M059J (cell line): ENCODE measurements at places on chromosomes 11 and 22. TPM values are rescaled to one million over a fixed set of nuclear protein-coding genes. Genes with fewer than 3 reads are reported as not detected.

- no peak for DNase-seq
Observed at GRCh38 chr11:66492161-66492865, 12.1 kb downstream of the DPP3 start.

GRCh38 chr11:116137753-116138152 is 633.5 kb upstream of the CADM1 start:
- DNase-seq: no peak

DNA sequence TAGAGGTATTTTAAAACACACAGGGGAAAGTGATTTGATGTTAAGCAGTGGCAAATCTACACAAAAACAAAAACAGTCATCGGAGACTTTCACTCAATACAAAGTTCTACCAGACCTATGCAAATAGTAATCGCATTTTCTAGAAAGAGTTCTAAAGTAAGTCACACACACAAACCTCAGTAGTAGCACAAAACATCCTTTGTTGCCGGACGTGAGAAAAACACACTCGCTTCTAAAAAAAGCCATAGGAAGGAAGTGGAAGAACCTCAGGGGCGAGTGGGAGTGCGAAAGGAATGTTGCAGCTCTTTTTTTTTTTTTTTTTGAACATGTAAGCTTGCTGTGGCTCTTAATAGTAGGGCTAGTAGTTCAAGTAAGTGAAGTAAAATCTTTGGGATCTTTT is 88.9 kb downstream of the MAML2 start:
- DNase-seq: peak; percentile 38

GRCh38 chr11:73980001-73980961 is 2.4 kb downstream of the UCP2 start:
- no peak for DNase-seq

GRCh38 chr11:79189601-79190000 is 251.2 kb downstream of the TENM4 start:
- DNase-seq: no peak

- DNase-seq: no peak
Observed at GRCh38 chr11:82896183-82896582, 4.0 kb downstream of the PRCP start.

- no peak for DNase-seq
Observed at GRCh38 chr11:1384199-1384970, 5.3 kb upstream of the BRSK2 start.

DNA sequence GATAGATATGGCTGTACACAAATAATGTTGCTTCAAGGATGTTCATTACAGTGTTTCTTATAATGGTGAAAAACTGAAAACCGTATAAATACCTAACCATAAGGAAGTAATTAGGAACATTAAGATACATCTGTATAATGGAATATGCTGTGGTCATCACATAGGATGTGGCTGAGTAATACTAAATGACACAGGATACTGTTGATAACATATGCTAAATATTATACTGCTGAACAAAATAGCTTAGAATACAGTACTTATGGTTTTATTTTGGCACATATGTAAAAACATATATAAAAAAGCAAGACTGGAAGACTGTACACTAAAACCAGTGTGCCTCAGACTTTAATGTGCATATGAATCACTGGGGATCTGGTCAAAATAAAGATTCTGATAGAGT is 43.8 kb downstream of the FBXO7 start:
- DNase-seq: no peak

DNA sequence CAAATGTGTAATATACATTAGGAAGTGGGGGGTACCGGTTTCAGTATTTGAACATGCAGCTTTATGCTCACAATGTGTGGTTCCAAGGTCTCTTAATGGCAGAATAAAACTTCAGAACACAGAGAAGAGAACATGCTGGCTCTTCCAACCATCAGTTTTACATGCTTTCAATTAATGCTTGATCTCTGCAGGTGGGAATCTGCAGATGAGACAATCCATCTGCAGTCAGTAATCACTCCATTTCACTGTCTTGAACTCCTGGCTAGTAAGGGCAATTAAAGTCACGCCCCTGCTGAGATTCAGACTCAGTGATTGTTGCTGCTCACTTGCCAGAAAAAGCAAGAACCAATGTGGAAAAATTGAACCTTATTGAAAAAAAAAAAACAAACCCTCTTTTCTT is 945.7 kb downstream of the DLG2 start:
- no peak for DNase-seq

- DNase-seq: peak; percentile 46
Observed at GRCh38 chr22:28282405-28283067, 363.5 kb upstream of the PITPNB start.

GRCh38 chr11:92657226-92657625 is 312.2 kb upstream of the MTNR1B start:
- no peak for DNase-seq

- no peak for DNase-seq
Observed at GRCh38 chr22:20979243-20979809, 2.8 kb upstream of the LZTR1 start.

GRCh38 chr11:44893846-44894617 is 56.7 kb downstream of the TP53I11 start:
- DNase-seq: peak; percentile 44

DNA sequence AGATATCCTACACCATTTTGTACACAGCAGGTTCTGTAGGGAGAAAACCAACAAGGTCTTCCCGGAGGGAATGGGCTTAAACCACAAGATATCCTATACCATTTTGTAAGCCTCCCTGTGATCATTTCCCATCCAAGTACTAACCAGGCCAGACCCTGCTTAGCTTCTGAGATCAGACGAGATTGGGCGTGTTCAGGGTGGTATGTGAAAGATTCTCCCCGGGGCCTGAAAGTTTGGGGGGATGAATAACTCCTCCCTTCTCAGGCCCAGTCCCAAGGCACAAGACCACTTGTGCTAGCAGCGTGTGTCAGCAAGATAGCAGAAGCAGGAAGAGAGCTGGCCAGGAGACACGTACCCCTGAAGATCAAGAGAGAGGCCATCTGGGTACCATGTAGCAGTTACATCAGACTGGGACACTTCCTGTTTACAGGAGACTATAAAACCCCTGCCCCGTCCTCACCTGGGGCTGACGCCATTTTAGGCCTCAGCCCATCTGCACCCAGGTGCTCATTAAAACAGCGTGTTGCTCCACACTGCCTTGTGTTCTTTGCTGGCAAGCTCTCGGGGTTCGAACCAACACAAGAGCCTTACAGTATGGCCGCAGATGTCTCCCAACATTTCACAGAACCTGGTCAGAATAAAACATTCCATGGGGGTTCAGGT is 17.3 kb downstream of the MIF start:
- no peak for DNase-seq

GRCh38 chr11:70322666-70323065 is 52.2 kb downstream of the PPFIA1 start:
- DNase-seq: no peak

GRCh38 chr11:65112546-65113360 is 1.1 kb downstream of the TM7SF2 start:
- DNase-seq: no peak

GRCh38 chr11:64121663-64122410 is 44.1 kb downstream of the MACROD1 start:
- peak; percentile 94 for DNase-seq

- no peak for DNase-seq
Observed at GRCh38 chr11:100766764-100767163, 79.7 kb downstream of the ARHGAP42 start.

- DNase-seq: no peak
Observed at GRCh38 chr22:17980638-17981051, 43.7 kb downstream of the MICAL3 start.

DNA sequence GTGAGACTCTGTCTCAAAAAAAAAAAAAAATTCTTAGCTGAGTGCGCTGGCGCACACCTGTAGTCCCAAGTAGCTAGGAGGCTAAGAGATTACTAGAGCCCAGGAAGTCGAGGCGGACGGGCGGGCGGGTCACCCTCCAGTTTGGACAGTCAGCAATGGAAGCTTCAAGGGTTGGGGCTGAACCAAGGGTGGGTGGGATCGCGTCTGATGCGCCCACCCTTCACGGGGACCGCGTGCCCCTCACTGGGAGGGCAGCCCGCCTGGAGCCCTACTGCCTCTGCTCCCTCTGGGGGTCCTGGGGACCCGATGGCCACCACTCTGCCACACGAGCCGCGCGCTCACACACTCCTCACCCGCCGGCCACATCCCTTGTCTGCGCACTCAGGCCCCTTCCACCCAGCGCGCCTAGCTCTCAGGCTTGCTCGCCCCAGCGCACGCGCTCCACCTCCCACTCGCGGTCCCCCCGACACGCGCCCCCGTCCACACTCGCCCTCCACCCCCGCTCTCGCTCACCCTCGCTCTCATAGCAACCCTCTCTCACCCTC is 494 bp downstream of the CHID1 start:
- DNase-seq: peak; percentile 13

DNA sequence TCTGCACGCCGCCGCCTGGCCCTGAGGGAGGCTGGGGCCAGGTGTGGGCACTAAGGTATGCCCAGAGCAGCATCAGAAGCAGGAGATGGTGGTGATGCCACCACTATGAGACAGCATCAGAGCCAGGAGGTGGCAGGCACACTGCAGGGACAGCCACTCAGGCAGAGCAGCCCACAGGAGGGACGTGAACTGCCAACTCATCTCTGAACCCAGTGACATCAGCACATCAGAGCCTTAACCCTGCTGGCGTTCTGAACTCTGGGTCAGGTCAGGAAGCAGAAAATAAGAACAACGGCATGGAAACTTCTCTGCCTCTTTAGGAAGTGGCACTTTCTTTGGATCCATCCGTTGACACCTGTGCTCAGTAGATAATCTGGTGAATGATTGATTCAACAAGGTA is 14.7 kb upstream of the IFT27 start:
- no peak for DNase-seq

GRCh38 chr11:80815752-80816453 is 1375.1 kb upstream of the TENM4 start:
- DNase-seq: peak; percentile 31

DNA sequence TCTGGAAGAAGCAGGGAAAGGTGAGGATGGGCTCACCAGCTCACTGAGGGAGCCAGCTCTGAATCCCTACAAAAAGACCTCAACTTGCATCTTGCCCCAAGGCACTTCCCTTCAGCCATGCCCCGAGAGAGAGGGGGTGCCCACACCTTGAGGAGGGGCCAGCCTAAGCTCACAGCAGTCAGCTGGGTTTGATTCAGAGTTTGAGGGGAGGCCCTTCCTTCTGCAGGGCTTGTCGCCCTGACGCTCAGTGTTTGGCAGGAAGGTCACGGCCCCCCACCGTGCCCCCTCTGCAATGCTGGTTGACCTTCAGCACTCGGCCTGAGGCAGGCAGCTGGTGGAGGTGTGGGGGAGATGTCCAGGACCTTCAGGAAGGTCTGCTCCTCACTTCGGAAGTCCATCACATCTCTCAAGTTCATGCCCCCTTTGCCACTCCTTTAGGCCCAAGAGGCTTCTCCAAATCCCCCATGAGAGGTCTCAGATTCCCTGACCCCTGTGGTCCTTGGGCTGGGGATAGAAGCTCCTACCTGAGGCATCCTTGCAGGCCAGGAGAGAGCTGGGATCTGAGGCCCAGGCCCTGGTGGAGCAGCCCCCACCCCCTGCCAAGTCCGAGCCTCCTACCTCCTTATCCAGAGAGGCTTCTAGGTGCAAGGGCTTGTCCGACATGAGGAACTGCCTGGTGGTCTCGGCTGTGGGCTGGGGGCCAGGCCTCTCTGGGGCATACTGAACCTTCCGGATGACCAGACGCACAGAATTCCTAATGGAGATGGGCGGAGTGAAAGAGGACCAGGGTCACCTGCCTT is 37.6 kb downstream of the TPBGL start:
- DNase-seq: no peak

- no peak for DNase-seq
Observed at GRCh38 chr11:85526564-85526963, 100.6 kb downstream of the DLG2 start.

DNA sequence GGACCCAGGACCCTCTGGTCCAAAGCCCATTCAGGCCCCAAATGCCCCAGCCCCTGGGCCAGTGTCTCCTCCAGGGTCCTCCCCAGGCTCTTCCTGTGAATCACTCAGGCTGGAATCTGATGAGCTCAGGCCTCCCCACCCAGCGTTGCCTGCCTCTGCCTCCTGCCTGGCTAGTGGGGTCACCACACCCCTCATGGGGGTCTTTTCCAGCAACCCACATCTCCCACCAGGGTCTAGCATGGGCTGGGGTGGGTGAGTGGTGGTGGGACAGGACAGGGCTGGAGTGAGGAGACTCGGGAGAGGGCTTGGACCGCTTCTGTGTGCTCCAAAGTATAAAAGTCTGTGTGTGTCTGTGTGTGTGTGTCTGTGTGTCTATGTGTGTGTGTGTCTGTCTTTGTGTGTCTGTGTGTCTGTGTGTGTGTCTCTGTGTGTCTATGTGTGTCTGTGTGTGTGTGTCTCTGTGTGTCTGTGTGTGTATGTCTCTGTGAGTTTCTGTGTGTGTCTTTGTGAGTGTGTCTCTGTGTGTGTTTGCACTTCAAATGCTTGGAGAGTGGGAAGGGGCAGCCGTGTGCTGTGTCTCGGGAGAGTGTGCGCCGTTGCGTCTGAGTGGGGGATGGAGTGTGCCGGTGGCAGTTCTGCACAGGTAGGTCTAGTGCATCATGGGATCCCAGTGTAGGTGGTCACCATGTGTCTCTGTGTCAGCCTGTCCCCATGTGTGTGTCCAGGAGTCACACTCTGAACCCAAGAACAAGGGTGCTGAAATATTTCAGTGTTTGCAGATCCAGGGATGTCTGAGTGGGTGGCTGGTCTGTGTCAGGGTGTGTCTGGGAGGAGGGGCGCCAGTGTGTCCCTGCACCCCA is 8.8 kb downstream of the RIN1 start:
- DNase-seq: peak; percentile 57

The ELMOD1 gene
- 0.39 TPM in 1 of 2 replicates, not detected in the other for total RNA-seq

The SPON1 gene
- total RNA-seq: 0.05 and 0.17 TPM in 2 replicates

The HOATZ gene
- total RNA-seq: not detected in 2 replicates

The CCT8L2 gene
- total RNA-seq: not detected in 2 replicates

The CCDC116 gene
- 0.05 TPM in 2 replicates for total RNA-seq

The CDC45 gene
- total RNA-seq: 26.1 and 32.2 TPM in 2 replicates

The PTDSS2 gene
- total RNA-seq: 27.5 and 35.5 TPM in 2 replicates

The NLRP14 gene
- total RNA-seq: not detected in 2 replicates

The CCDC157 gene
- total RNA-seq: 0.76 and 3.7 TPM in 2 replicates

The OR8G1 gene
- not detected in 2 replicates for total RNA-seq

The DNAJB7 gene
- total RNA-seq: not detected in 2 replicates

The ELFN2 gene
- total RNA-seq: 0.76 and 3.1 TPM in 2 replicates

The GLB1L3 gene
- not detected in 2 replicates for total RNA-seq

The ASCL2 gene
- not detected in 2 replicates for total RNA-seq

The CSNK1E gene
- 67.0 and 99.4 TPM in 2 replicates for total RNA-seq

The CFAP300 gene
- total RNA-seq: 2.5 and 5.6 TPM in 2 replicates
